ENCODE measurements at places on chromosomes 3 and 15.

DNA sequence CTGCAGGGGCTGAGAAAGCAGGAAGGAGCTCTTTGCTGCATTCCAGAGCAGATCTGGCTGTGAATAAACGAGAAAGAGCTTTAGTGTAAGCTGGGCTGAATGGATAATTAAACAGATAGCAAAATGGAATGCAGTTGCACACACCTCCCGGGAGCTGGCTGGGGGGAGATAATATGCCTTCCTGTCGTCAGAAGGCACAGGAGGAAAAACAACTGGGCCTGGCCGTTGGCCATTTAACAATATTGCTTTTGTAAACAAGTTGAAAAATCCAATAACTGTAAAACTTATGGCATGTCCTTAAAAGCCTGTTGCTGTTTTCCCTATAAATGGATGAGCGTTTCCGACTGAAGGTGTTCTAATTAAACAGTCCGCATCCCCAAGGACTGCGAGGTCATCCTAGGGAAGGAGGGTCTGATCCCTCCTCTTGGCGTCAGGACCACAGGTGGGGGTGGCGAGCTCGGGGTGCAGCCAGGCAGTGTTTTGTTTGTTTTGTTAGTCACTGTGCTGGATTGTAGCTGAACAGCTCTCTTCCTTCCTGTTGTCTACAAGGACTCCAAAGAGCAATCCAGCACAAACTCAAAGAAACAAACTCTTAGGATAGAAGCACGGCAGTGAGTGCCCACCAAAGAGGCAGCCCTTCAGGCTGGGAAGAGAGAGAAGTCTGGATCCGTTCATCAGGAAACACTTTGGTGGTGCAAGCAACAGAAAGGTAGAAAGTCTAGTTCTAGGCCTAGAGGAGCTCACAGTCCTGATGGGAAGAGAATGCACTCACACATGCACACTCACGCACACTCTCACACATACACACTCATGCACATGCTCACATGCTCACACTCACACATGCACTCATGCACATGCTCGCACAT, 133.4 kb upstream of the SMAD3 start:
- DNase-seq, result no peak

- DNase-seq, result no peak
These were observed 92.4 kb downstream of the NAALADL2 start for GRCh38 chr3:174951498-174952005.

DNA sequence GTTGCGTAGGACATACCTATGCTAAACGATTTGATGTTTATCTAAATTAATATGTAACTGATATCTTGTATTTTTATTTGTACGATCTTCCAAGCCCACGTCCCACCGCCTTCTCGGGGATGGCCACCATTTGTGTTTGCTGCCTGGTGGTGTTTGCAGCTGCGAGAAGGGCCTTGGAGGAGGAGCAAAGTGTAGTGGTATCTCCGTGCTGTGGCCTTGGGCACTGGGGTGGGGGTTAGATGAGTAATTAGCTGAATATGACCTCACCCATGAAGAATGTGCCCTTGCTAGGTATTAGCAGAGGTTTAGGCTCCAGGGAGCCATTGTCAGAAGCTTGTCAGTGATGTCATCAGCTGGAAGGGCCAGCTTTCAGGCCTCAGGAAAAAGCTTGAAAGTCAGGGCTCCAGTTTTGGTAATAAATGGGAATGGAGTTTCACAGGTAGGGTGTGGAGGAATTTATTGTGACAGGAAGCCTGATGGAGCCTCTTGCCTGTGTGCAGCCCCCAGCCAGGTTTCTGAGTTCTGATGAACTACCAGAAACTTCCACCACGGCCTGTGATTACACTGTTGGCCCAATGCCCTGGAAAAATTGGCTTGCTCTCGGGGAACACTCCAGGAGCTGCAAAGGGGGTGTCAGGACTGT, 41.0 kb downstream of the FLNB start:
- DNase-seq, result no peak

DNA sequence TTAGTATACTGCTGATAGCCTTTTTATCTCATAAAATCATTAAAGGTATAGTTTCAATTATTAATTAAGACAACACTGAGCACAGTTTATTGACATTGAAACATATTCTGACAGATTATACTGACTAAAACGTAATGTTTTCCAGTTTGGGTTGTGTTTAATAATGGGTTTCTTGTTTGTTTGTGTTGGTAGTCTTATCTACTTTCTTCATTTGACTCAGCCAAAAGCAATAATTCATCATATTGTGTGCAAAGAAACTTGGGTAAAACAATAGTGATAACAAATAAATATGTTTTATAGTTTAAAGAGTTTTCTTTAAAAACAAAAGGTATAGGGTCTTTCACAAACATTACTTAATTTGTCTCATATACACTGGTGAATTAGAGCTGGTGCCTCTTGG, 629.2 kb upstream of the AGTR1 start:
- DNase-seq, result no peak

DNA sequence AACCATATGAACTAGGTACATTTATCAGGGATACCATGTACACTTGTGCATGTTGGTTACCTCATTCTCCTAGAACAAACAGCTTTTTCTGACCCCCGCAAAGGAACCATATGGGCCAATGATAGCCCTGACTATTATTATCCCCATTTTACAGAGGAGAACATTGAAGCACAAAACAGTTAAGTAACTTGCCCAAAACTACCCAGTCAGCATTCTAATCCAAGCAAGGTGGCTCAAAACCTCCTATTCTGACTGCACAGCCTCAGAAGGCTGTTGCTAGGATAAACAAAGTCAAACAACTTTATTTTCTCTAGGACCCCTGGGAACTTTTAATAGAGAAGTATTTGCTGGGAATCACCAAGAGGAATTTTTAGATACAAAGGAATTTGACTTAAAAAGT, 36.7 kb downstream of the CFAP44 start:
- DNase-seq, result no peak

DNA sequence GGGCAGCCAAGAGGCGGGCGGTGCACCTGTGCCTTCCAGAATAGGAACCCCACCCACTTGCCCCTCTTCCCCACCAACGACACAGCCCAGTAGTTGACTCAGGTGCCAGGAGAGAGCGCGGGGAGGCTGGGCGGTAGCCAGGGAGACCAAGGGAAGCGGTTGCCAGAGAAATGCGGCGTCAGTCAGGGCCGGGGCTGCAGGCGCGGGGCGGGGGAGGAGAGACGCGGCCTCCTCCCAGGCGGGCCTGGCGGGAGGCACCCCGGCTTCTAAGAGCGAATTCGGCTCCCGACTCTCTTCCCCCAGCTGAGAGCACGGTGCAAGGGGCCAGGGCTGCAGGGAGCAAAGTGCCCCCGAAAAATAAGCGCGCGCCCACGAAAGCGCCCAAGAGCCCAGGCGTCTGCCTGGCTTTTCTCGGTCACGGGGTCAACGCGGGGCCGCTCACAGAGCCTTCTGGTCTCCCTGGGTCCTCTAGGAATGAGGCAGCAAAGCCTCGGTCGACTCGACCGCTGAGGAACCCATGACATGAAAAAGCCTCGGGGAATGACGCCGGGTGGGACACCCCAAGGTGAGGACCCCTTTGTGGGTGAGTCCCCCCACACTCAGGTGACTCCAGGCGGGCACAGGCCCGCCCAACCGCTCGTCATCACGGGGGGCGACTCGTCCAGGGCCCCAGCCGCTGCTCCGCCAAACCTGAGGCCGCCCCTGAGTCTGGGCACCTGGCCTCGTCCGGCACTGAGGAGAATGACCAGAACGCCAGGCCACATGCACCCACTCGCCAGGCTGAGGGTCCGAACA, 716 bp downstream of the CPEB1 start:
- no peak for DNase-seq

GRCh38 chr3:43515970-43516635, 105.7 kb downstream of the ANO10 start:
- DNase-seq, result no peak

DNA sequence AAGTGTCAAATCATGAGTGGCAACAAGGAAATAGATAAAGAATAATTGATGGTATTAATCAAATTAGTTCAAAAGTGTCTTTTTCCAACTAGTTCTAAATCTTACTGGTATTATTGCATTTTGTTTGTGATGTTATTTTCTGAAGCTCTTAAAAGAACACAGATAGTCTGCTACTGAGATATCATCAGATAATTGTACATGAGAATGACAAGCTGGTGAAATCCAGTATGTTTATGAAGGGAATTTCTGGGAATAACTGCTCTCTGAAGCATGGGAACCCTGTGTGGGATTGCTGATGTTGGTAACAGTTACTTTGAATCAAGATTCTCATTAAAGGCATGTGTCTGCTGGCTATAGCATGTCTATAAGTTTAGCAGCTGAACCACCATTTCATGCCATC, 190.3 kb upstream of the CDIN1 start:
- no peak for DNase-seq

GRCh38 chr3:147900851-147901250, 491.7 kb downstream of the ZIC1 start:
- DNase-seq, result no peak

DNA sequence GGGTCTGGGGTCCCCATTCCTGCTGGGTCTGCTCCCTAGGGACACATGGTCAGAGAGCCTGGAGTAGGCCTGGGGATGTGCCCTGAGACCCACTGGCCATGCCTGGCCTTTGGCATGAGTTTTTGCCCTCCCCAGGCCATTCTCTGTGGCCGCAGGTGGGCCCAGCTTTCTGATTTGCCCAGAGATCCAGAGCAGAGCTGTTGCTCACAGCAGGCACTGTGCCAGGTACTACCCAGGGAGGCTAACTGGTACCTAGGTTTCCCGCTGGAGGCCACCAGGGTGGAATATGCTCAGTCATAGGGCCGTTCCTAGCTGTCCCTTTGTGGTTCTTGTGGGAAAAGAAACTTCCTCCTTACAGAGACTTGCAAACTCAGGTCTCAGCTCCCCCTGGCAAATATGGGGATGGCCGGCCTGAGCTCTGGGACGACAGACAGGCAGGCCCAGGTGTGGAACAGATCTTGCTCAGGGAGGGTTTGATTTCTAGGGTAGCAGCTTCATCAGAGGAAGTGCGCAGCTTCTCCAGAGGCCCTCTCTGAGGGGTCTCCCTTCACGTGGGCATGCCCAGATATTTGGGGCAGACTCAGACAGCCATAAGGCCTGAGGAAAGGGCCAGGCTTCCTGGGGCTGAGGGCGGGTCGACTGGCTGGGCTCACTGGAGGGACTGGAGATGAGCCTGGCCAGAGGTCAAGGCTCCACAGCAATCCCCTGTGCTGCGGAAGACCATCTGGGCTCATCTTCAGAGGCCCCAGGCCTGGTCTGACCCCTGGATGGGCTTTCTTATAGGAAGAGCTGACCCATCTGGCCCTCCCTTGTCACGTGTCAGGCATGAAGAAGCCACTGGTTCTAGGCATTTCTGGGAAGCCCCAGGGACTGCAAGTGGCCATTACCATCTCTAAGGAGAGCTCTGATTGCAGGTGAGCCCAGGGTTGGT, 28.0 kb downstream of the ACAA1 start:
- no peak for DNase-seq

DNA sequence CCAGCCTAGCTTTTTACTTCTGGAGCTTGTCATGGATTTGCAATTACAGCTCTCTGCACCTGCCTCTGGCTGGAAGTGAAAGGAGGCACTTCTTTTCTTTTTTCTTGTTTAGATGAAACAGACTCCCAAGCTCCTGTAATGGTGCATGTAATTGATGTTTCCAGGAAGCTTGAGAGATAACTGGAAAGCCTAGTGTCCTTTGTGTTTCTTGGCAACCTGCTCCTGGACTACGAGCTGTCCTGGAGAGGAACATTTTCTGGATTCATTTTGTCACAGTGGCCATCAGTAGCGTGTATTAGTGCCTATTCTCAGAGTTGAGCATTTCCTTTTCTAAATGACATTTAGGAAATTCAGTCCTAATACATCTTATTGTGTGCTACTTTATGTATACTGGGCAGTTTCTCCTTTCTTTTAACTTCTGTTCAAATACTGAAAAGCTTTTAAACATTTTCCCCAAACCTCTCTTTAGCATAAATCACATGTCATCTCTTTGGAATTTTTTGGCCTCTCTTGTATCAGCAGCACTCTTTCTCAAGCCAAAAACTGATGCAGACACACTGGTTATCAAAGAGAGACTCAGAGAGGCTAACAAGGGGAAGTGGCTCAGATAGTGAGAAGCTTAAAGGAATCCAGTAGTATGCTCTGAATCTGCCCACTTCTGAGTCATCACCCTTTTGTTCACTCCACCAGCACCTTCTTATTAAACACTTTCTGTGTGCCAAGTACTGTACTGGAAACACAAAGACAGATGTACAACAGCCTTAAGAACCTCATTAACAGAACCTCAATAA, 62.6 kb upstream of the SLC2A2 start:
- no peak for DNase-seq

DNA sequence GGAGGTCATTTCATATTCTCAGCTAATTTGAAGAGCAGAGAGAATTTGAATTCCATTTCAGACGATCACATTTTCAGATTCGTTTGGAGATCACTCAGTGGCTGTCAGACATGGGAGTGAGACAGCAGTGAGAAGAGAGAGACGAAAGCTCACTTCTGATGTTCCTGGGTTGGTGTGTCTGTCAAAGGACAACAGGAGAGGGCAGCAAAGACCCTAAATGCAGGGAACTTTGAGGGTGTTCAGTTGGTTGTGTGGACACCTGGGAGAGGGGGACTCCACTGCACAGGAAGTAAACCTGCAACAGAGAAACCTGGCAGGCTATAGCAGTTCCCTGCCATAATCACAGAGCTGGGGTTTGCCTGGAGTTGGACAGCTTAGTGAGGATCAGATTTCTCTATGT, 675.1 kb downstream of the SQOR start:
- no peak for DNase-seq

GRCh38 chr3:61901986-61902385, 340.6 kb downstream of the PTPRG start:
- DNase-seq, result no peak

DNA sequence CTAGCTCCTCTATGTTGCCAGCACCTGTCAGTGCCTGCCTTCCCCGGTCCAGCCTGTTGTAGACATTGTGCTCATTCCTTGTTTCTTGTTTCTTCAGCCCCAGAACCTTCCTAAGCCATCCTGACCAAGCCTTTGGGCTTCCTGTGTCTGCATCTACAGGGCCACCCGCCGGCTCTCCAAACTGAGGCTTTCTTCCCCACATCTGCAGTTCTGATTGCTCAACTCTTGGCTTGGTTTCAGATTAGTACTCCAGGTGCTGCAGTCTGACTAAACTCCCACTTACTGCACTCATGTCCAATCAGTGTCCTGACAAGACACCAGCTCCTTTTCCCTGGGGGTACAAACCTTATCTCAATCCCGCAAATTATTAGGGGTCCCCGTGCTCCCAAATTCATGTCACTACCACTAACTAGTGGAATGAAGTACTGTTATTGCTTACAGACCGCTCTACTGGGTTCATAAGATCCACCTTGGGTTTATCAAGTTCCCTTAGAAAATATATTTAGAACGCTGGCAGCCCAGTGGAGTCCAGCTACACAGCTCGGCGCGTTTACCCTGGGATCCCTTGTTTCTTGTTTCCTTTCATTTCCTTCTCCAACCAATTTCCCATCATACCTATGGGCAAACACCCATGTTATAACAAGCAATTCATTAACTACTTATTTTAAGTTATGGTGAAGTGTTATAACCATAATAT, 114.2 kb upstream of the TJP1 start:
- DNase-seq, result no peak

Data from KG1 (cell line).